ENCODE measurements at places on chromosomes 7 and 10.

- DNase-seq: no peak
These were observed 26.4 kb upstream of the IL6 start for GRCh38 chr7:22700559-22701002.

DNA sequence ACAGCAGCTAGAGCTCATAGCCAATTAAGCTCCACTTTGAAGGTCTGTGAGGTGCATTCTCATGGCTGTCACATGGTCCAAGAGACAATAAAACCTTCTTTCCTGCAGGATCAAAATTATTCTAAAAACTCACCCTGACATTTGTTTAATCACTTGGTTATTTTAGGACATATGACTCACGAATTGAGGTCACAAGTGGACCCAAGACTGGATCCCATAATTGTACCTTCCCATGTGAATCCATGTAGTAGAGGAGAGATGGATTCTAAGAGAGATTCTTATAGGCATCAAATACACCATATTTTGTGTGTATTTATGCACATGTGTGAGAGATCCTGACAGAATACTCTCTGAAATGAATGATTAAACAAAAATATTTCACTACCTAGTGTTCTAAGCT lies 18.1 kb downstream of the POLR1F start:
- DNase-seq: no peak

DNA sequence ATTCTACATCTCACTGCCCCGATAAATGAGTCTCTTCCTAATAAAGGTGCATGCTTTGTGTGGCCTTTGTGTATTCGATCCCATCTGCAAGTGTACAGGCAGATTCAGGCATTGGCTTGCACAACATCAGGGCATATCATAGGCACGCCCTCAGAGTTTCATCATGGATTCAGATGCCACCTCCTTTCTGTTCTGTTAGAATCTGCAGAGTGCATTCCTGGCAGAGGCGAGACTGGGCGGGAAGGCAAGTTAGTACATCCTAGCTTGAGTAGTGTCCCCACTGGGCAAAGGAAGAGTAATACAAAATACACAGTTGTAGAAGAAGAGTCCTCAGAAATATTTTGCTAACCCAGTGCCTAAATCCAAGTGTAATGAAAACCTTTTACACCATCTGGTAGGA lies 346.5 kb upstream of the GALNT17 start:
- no peak for DNase-seq

DNA sequence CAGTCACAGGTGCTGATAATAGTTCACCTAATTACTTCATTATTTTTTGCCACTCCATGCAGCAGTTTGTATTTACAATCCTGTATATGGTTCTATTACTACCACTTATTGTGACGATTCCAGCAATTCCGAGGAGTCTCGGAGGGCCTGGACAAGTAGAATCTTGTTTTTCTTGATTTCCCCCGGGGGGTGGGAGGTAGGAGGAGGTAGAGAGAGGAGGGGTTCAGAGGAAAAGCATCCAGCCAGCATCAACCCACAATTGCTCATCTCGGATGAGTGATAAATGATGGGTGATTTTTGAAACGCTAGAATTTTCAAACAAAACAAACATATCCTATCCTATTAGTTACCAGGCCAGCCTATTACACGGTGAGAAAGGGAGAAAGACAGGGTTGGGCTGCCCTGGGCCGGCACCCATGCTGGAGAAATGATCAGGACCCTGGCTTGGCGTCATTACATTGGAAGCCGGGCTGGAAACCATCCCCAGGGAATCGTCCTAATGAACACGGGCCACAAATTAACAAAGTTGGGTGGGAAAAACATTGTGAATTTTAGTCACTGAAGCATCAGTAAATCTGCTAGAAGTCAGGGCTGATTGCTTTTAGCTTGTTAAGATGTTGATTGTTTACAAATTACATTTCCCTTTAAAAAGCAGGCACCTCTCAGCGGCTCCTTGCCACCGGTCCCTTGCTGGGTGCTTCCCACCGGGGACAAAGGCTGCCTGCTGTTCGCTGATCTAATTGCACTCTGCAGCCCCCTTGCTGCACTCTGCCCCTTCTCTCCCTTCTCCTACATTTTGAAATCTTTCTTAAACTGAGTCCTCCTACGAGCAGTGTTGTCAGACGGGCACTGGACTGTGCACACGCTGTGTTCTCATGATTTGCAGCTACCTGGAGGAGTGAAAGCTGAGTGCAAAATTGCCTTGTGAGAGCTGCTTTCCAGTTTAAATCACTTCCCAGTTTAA lies 95.5 kb downstream of the FAM204A start:
- no peak for DNase-seq

GRCh38 chr10:132845780-132846595 lies 60.0 kb upstream of the NKX6-2 start:
- DNase-seq: no peak

DNA sequence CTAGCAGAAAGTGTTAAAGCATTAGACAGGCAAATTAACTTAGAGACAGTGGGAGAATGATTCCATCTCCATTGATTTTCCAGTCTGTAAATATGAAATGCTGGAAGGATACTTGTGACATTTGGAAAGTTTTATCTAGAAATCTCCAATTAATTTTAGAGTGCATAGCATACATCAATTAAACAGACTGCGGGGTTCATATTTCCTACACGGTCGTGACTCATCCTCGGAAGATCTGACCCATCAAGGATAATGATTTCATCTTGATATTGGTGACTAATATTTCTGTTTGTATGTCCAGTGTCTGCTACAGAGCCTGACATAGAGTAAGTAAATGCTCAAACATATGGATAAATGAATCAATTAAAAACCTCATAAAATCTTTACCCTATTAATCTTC lies 474.9 kb downstream of the KCNMA1 start:
- DNase-seq: no peak

- DNase-seq: no peak
These were observed 58.3 kb downstream of the GRK5 start for GRCh38 chr10:119265691-119266090.

DNA sequence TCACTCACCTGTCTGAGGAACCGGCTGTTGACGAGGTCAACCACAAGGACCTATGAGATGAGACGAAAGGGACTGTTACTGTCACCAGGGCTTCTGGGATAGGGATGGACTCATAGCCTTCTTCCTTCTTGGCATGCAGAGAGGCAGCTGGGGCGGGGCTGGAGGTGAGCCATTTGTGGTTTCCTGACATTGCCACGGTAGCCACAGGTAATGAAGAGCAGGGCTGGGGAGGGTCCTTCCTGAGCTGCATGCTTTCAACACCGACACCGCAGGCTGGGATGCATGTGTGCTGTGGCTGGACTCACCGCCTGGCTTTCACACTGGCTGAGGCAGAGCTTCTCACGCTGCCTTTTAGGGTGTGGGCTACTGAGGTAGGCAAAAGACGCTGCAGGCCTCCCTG lies 46.4 kb upstream of the MKRN1 start:
- DNase-seq: no peak

- DNase-seq: no peak
These were observed 170.3 kb upstream of the CELF2 start for GRCh38 chr10:10847387-10847786.

DNA sequence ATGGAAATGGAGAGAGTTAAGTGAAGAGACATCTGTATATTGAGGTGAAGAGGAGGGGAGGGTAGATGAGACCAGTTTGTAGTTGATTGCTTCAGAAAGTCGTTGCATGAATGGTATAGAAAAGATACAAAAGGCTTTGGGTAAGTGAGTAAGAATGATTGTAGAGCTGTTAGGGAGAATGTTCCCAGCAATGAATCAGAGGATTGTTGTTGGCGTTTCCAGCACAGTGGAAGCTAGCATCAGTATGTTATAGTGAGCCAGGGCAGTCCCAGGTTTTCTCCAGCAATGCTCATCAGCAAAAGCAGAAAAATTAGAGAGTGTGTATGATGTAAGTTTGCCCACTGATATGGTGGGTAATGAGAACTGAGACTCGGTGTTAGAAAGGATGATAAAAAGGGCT lies 15.4 kb upstream of the CDK6 start:
- DNase-seq: no peak

DNA sequence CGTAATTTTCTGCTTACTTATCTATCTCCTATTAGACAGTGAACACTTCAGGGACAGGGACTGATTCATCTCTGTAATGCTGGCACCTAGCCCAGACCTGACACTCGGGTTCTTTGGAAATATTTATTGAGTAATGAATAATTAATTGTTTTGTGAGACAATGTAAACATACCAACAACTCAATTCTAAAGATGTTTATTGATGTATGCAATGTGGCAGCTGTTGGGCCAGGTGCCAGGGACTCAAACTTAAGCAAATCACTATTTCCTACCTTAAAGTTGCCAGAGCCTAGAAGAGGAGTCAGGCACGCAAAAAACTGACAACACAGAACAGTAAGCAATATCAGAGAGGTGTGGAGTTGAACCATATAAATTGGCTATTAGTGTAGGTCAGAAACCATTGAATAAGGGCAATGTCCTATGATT lies 63.6 kb upstream of the BMPER start:
- no peak for DNase-seq

GRCh38 chr10:75451831-75452230 lies 20.4 kb downstream of the LRMDA start:
- no peak for DNase-seq

DNA sequence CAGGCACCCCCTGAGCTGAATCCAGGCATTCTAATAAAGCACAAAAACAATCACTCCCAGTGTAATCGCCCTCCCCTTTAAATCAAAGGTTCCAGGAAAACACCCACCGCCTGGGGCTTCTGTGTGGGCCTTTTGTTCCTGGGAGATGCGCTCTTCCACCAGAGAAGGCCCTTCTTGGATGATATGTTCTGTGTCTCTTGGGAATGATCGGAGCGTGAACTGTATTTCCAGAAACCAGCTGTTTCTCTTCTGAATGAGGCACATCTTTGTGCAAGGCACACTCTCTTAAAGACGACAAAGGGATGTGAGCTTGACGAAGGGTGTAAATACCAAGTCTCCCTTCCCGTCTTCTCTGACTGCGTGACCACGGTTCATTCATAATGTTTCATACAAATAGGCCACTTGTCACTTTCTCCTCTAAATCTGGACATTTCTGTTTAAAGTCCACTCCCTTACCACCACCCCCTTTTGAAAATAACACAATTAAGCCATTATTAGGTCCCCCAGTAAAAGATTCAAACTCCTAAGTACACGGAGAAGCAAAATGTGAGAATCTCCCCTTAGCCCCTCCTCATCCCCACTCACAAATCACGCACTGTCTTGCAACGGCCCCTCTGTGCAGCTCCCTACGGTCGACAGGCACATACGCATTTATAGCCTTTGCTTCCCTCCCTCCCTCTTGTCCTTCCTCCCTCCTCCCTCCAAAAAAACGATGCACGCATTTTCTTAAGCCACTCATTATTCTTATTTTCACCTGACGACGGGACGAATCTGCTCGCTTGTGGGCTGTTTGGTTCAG lies 45.6 kb upstream of the ENO4 start:
- DNase-seq: no peak

DNA sequence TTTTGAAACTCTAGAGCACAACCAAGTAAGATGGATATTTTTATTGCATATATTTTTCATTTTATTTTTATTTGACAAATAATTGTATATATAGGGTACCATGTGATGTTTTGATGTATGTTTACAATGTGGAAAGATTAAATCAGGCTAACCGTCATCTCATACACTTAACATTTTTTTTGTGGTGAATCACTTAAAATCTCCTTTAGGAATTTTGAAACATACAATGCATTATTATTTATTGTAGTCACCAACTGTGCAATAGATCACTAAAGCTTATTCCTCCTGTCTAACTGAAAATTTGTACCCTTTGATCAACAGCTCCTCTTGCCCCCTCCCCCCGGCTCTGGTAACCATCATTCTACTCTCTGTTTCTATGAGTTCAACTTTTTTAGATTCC lies 77.2 kb downstream of the DNAH11 start:
- DNase-seq: no peak

- DNase-seq: no peak
These were observed 25.0 kb downstream of the SHH start for GRCh38 chr7:155787171-155787851.

- no peak for DNase-seq
These were observed 9.9 kb downstream of the FAM131B start for GRCh38 chr7:143352531-143353002.

GRCh38 chr10:133393401-133394063 lies 425 bp upstream of the MTG1 start:
- DNase-seq: no peak

GRCh38 chr7:107453388-107453787 lies 16.5 kb upstream of the GPR22 start:
- DNase-seq: no peak

GRCh38 chr7:7323352-7323751 lies 141.0 kb downstream of the C1GALT1 start:
- DNase-seq: no peak

- DNase-seq: no peak
These were observed 13.7 kb upstream of the CPA1 start for GRCh38 chr7:130366564-130366963.

GRCh38 chr7:74479066-74479781 lies 25.5 kb downstream of the GTF2IRD1 start:
- DNase-seq: no peak

DNA sequence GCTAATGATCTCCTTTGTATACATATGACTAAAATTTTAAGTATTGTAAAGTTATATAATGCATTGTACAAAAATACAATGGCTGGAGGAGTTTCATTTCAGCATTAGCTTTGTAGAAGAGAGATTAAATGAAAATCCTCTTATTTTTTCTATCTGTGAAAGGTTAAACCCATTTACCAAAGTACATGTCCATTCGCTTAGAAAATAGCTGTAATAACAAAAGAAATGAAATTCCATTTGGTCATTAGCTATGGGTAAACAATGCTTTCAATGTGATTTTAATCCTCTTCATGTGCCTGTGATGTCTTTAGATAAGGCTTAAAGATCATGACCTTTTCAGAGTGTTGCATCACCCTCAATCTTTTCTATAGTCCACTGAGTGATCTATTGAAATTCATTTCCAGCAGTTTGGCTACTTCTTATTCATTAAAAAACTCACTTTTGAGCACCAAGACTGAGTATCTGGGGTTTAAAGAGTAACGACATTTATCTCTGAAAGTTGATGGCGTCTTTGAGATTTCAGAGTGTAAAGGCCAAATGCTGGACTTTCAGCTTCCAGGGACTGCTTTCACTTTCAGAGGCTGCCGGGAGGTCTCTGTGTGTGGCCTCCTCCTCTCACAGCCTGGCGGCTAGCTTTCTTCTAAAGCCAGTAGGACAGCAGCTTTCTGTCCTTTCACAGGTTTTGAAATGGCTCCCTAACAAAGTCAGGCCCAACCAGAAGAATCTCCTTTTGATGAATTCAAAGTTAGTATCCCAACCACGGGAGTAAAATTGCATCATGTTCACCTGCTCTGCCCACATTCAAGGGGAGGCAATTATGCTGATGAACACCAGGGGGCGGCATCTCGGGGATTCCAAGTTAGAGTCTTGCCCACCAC lies 701.4 kb upstream of the COBL start:
- no peak for DNase-seq

GRCh38 chr7:150982351-150982750 lies 4.2 kb upstream of the KCNH2 start:
- DNase-seq: no peak

Data from stimulated activated CD8-positive, alpha-beta memory T cell treated with anti-CD3 and anti-CD28 coated beads, Interleukin-15, amount 100 ng/mL, for 1 hour (primary cell).